ENCODE measurements at places on chromosomes 13 and 19. TPM values are rescaled to one million over a fixed set of nuclear protein-coding genes. Genes with fewer than 3 reads are reported as not detected.

PROSER1 gene
- total RNA-seq: 39.5 TPM

GRCh38 chr13:38173403-38173802, 176.2 kb upstream of the UFM1 start:
- no peak for DNase-seq

DNA sequence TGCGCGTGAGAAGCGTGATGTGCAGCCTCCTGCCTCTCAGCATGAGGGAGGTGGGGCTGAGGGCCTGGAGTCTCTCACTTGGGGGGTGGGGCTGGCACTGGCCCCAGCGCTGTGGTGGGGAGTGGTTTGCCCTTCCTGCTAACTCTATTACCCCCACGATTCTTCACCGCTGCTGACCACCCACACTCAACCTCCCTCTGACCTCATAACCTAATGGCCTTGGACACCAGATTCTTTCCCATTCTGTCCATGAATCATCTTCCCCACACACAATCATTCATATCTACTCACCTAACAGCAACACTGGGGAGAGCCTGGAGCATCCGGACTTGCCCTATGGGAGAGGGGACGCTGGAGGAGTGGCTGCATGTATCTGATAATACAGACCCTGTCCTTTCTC, 8.7 kb downstream of the CD177 start:
- DNase-seq: no peak

DNA sequence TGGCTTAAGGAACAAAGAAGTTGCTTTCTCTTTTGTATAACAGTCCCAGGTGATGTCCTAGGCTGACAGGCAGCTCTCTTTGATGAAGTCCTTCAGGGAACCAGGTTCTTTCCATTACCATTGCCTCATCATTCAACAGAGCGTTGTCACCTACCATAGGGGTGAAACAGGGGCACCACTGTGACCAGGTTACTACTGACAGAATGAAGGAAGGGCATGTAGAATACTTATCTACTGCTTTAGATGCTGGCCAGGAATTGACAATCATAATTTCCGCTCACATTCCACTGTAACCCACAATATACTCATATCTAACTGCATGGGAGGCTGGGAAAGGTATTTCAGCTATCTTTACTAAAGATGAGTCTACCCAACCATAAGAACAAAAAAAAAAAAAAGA, 148.0 kb upstream of the FNDC3A start:
- DNase-seq: no peak

DNA sequence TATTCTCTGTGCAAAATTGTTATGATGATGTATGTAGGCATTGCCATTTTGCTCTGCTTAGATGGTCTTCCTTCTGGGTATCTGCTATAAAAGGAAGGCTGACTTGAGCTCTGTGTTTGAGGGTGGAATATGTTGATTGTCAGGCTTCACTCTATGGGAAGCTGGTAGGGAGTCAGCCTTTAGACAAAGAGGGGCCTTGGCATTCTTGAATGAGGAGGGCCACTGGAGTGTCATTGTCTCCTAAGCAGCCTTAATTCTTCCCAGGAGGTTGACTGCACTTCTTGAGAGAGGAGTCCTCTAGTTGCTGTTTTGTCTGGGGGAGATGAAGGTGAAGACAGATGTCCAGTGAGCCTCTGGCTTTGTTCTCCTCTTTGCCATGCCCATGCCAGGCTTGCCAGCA, 266.8 kb downstream of the KCNRG start:
- no peak for DNase-seq

GRCh38 chr19:39996811-39997637, at the start of gene ZNF546:
Gene ZNF546 (plus strand): TSS chr19:39997060. CDS start chr19:39998327, 1,267 bp downstream.
- DNase-seq: peak; percentile 88

ARHGAP45 gene
- total RNA-seq: 26.2 TPM

DNA sequence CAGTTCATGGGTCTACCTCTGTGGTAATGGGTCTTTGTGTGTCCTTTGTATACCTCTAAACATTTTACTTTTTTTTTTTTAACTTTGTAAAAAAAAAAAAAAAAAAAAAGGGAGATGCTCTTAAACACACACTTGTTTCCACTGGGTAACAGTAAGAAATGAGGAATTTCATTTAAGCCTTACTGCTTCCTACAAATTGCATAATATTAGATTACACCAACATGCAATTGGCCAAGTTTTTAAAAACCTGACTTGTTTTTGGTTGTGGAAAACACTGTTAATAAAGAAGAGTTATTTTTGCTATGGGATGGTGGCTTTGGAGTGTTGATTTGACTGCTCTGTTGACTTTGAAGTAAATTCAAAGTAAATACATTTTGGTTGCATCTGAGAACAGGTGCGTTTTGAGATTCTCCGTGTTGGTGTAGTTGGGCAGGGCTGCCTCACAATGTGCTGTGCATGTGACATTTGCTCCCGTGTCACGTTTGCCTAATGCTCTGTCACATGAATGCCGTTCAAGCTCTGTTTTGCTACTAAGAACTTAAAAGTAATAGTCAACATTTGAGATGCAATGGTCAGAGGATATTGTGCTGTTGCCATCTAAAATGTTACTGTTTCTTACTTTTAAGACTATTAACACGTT, 202.4 kb downstream of the LMO7 start:
- DNase-seq: peak; percentile 19

GRCh38 chr19:57071444-57071843, 48.3 kb upstream of the USP29 start:
- DNase-seq: no peak

GRCh38 chr19:18414504-18415177, 4.6 kb upstream of the SSBP4 start:
- DNase-seq: no peak

DNA sequence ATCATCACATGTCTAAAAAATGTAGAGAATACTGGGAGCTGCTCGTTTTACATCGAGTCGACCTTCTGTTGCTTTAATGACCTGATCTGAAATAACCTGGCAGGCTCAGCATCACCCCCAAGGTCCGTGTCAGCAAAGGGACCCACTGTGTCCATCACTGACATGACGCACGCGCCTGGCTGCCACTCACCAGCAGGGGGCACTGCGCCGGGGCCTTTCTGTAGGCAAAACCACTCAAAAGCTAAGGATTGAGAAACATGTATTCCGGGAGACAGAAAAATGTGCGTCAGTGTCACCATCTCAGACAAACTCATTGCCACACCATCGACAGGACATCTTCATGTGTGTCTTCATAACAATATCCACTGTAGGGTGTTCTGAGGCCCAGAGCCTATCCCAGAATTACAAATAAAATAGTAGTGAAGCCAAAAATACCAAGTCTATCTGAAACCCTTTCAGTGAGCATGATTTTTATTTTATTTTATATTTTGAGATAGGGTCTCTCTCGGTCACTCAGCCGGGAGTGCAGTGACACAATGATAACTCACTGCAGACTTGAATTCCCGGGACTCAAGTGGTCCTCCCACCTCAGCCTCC, 130.3 kb upstream of the LSM14A start:
- DNase-seq: no peak

TJP3 gene
- total RNA-seq: 14.6 TPM

DNA sequence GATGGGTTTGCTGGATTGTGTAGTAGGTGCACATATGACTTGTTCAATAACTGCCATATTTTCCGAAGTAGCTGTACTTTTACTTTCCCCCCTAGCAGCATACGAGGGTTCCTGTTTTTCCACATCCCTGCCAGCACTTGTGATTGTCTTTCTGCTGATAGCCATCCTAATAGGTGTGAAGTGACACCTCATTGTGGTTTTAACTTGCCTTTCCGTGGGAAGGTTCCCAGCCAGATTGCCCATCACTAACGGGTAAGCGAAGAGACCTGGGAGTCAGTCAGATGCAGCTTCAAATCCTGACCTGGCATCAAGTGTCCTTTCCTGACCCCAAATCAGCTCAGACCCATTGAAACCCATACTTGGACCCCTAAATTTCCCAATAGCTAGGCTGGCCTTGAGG, 4.5 kb downstream of the CLPTM1 start:
- no peak for DNase-seq

DNA sequence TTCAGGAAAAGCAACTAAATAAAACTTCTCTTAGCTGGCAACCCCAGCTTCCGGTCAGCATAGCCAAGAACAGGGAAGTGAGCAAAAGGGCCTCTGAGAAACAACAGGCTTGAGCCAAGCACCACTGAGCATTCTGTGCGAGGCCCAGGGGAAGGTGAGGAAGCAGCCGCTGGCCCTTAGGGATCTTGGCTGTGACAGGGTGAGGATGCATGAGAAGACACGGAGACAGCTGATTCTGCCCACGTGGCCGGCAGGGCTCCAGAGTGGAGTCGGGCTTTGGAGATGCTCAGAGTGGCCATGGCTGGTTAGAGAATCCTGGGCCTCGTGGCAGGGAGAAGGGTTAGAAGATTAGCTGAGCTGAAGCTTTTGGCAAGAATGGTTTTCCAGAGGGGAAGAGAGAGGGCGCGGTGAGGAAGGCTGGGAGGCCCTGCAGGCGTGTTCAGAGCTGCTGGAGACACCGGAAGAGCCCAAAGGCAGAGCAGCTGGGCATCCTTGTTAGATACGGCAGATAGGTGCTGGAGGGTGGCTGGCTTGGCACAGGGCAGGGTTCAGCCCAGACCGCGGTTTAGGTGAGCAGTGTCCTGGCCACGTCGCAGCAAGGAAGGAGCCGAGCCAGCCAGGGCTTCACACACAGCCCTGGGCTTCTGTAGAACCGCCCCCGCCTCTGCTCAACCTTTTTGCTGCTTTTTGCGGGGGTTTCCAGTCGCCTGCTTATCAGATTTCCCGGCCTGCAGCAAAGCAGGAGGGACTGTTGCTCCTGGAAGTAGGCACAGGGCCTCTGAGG, 17.3 kb downstream of the UPF1 start:
- DNase-seq: peak; percentile 61

All from prostate gland (tissue), 2 donors.